ENCODE measurements at places on chromosomes 2 and 18. TPM values are rescaled to one million over a fixed set of nuclear protein-coding genes. Genes with fewer than 3 reads are reported as not detected.

ERBB4 gene
- 1.8 TPM for polyA plus RNA-seq

ACTR1B gene
- 46.4 TPM for polyA plus RNA-seq

C2orf78 gene
- polyA plus RNA-seq = not detected

HRH4 gene
- not detected for polyA plus RNA-seq

ENOSF1 gene
- polyA plus RNA-seq = 120 TPM

SALL3 gene
- polyA plus RNA-seq = 0.09 TPM

SPATA3 gene
- not detected for polyA plus RNA-seq

FAM237A gene
- polyA plus RNA-seq = not detected

DCAF17 gene
- 28.3 TPM for polyA plus RNA-seq

- no peak for DNase-seq
Observed at GRCh38 chr2:3256157-3256556, 121.5 kb downstream of the EIPR1 start.

DNA sequence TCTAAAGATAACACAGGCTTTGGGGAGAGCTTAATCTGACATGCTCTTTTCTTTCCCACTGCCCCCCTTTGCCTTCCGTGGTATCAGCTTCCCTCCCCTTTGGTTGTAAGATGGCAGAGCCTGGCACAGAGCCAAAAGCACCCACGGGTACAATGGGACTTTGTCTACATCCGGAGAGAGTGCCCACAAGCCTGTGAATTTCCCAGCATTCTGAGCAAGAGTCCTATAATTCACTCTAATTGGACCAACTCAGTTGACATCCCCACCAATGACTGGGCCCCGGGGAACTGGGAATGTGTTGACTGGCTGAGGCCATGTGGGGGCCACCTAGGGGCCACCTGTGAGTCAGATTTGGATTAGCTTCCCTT lies 20.1 kb upstream of the C2orf72 start:
- no peak for DNase-seq

- no peak for DNase-seq
Observed at GRCh38 chr2:30321466-30321865, 90.1 kb downstream of the LBH start.

DNA sequence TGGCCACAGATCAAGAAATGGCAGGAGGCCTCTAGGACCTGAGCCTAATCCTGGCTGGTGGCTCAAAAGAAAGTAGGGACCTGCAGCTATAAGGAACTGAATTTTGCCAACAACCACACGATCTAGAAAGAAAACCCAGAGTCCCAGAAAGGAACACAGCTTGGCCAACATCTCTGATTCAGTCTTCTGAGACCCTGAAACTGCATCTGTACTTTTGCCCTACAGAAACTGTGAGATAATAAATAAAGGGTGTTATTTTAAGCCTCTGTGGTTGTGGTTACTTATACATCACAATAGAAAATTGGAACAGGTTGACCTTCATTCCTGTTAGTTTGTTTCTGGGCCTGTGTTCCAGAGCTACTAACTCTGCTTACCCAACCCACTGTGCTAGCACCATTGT lies 356.8 kb upstream of the ST6GAL2 start:
- DNase-seq = no peak

- no peak for DNase-seq
Observed at GRCh38 chr2:81007104-81007503, 702.6 kb upstream of the LRRTM1 start.

DNA sequence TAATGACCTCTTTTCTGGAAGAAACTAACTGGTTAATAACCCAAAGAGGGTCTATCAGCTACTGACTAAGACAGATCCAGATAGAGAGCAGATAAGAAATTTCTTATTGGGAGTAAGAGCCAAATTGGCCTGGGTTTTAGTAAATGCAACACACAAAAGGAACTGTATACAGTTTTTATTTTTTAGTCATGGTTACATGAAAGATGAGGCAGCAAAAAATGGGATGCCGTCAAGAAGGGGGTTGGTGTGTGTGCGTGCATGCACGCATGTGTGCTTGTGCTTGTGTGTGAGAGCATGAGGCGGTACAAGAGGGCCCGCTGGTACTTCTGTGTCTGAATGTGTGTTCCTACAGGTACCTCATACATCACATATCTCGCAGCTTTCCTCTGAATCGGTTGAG lies 466.2 kb upstream of the HNRNPA3 start:
- no peak for DNase-seq

DNA sequence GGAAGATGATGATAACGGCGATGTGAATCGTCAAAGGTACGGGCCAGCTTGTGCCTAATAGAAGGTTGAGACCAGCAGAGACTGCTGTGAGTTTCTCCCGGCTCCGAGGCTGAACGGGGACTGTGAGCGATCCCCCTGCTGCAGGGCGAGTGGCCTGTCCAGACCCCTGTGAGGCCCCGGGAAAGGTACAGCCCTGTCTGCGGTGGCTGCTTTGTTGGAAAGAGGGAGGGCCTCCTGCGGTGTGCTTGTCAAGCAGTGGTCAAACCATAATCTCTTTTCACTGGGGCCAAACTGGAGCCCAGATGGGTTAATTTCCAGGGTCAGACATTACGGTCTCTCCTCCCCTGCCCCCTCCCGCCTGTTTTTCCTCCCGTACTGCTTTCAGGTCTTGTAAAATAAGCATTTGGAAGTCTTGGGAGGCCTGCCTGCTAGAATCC lies 3.0 kb downstream of the FZD7 start:
- no peak for DNase-seq

DNA sequence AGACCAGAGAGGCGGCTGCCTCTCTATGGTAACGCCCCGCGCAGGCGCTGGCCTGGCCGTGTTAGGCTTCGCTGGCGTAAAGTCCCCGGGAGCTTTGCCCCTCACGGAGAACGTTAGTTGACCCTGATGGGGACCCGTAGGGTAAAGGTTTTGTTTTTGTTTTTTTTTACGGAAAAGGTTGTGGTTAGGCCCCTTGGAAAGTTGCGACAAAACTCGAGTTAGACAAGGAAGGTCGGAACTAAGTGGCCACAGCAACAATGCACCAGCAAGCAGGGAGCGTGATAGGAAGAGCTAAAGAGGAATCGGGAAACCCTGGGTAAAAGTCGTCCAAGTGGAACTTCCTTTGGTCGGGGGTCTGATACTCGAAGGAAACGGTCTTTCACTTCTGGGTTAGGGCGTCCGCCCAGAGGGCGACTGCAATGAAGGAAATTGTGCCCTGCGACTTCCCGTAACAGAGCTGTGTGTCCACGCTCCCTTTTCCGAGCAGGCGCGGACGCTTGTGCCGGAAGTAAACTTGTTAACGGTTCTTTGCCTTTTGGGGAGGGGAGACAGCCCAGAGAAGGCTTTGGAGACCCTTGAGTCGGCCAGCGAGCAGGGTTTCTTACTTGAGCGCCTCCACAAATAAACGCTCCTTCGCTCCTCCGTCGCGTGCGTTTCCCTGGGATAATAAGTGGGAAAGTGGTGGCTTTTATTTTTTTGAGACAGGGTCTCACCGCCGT lies 493 bp upstream of the CLASP1 start:
- DNase-seq = peak; percentile 95

GRCh38 chr18:55780586-55781071 lies 192.6 kb upstream of the TCF4 start:
- no peak for DNase-seq

DNA sequence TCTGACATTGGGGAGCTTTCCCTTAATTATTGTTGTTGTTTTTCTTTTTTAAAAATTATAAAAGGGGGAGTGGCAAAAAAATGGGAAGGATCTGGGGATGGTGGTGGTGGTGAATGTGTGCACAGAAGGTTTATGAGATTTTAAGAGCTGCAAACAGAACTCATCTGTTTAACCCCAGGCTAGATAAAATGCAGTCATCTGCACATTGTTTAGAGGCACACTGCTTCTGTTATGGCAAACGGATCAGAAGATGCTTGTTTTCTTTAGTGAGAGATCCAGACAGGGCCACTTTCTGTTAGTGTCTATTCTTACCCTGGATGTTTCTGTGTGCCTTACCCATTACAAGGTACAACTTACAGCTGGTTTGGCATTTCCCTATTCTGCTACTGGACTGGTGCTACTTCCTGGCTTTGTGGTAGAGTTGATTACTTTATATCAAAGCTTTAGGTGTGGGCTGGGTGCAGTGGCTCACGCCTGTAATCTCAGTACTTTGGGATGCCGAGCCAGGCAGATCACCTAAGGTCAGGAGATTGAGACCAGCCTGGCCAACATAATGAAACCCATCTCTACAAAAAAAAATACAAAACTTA lies 68.2 kb upstream of the NRP2 start:
- DNase-seq = no peak

DNA sequence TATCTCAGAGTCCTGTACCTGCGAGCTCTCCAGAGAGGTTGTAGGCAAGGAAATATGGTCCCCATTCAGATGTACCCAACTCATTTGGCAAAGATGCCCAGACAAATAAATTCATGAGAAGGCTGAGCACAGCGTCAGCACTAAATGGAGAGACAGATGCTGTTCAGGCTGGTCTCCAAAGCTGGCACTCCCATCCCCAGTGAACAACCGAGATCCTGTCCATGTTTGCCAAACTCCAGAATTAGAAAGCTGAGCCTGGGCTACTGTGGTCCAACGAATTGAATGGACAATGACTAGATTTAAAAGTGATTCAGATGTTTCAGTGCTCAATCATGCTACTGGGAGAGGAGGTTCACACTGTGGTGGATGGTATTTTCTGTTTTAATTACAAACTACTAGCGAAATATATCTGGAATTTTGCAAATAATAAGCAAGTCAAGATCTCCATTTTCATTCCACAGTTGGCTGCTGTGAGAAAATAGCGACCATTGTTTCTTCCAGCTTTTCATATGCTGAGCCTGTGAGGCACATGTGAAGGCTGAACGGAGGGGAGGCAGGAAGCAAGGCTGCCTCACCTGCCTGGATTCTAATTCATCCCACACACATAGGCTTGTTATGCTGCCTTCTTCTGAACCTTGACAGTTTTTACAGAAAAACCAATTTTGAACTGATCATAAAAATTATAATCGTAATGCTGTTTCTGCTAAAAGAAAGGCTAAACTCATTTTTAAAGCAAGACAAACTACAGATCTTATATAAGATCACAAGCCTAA lies 22.6 kb upstream of the DAPL1 start:
- DNase-seq = no peak

DNA sequence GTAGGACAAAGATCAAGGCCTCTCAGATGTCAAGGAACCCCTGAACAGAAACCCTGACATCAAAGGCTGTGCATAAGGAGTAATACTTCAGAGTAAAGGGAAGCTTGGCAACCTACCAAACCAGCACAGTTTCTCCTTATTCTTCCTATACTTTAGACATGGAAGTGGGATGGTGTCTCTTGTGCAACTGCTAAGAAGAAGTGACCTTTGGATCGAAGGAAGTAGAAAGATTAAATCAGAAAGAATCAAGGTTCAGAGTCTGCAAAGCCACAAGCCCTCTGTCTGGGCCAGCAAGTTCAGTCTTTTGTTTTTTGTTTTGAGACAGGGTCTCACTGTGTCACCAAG lies 66.2 kb upstream of the SLC39A10 start:
- DNase-seq = no peak

DNA sequence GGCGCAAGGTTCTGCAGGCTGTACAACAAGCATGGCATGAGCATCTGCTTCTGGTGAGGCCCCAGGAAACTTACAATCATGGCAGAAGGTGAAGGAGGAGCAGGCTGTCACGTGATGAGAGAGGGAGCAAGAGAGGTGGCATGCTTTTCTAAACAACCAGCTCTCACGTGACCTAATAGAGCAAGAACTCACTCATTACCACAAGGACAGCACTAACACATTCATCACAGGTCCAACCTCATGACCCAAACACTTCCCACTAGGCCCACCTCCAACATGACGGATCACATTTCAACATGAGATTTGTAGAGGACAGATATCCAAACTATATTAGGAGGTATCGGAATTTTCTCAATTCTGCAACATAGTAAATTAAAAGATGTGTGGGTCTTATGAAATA lies 108.8 kb upstream of the DLX2 start:
- DNase-seq = no peak

DNA sequence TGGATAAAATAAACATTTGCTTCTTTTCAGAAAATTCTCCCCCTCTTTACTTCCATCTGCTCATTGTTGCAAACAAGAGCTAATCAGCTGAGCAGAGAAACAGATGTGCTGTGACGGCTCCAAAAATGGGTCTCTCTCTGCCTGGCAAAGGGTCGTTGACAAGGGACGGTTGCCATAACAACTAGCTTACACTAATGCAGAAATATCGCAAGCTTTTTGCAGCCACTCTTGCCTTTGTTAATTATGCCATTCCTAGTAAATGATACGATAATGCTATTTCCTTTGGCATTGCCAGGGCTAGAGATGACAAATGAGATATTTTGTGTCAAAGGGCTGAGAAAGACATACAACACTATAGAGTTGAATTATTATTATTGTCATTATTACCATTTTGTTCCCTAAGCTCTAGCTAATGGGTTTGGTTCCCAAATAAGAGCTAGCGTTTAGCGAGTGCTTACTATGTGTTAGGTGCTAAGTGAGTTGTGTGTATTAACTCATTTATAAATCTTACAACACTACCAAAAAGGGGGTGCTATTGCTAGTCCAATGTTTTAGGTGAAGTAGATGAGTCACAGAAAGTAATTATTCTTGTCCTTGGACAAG lies 46.8 kb downstream of the MYO3B start:
- DNase-seq = peak; percentile 83

DNA sequence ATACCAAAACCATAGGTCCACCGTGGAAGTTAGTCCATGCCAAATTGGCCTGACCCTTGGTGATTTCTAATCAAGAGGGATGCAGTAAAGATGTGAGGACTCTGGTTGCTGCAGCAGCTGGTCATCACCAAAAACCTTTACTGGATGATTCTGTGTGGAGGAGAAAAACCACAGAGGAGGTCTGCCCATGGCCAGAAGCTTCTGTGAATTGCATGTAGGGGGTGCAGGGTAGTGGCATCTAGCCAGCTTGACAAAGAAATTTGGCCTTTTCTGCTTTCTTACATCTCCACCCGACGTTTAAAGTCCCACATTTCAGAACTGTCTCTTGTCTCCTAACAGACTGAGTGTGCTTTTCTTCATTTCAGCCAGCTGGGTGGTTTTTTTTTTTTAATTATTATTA lies 180.0 kb downstream of the TPGS2 start:
- no peak for DNase-seq

GRCh38 chr18:73742957-73743356 lies 404.7 kb downstream of the FBXO15 start:
- DNase-seq = no peak

DNA sequence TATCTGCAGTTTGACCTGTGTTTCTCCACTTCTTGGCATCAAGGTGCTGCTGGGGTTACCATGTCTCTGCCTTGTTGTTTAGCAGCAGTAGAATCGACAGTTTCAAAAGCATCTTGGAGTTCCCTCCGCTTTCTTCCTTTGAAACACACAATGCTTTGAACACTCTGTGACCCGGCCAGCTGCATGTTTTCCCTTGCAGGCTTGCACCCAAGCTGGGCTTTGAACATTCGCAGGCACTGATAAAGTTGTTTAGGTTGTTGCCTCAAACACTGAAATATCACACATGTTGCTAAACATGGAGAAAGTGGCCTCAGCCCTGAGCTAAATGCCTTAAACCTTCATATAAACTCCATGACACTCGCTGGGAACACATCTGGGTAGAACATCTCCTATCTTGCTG lies 251.7 kb downstream of the TSN start:
- DNase-seq = no peak

DNA sequence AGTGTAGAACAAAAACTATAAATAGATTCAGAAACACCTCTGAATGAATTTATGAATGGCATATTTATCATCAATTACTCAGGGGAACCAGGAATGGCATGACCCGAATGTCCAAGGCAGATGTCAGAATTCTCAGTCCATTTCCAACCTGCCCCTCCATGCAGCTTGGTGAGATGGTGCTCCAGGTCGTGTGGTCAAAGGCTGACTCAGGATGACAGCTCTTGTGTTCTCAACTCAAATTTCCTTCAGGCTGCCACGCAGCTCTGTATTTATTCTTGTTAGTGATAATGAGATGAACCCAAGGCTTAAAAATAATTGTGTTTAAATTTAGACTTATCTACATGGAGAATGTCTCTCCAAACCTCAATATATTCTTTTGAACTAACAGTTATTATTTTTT lies 146.9 kb downstream of the METTL4 start:
- no peak for DNase-seq

All from left lung (tissue), 14 donors.